ENCODE measurements at places on chromosomes 12 and 14.

DNA sequence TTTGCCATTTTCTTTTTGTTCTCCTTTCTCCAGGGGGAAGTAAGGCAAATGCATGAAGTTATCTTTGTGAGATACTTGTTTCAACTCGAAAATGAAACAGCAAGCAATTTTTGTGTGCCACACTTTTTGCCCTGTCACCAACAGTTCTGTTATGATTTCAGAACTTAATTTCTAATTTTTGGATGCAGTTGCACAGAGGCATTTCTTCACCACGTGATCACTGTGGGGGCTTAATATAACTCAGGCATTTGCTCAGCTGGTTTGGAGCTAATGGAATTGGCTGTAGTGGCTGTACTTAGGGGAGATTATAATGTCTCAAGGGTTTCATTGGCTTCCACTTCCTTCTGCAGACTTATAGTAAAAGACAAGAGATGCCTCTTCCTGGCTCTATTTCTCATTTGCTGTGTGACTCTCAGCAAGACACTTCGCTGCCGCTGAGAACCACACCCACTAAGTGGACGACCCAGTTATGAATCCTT is 452.4 kb downstream of the RAD51B start:
- DNase-seq: peak; percentile 32

- no peak for DNase-seq
These were observed 79.2 kb downstream of the ATXN2 start for GRCh38 chr12:111519937-111520336.

DNA sequence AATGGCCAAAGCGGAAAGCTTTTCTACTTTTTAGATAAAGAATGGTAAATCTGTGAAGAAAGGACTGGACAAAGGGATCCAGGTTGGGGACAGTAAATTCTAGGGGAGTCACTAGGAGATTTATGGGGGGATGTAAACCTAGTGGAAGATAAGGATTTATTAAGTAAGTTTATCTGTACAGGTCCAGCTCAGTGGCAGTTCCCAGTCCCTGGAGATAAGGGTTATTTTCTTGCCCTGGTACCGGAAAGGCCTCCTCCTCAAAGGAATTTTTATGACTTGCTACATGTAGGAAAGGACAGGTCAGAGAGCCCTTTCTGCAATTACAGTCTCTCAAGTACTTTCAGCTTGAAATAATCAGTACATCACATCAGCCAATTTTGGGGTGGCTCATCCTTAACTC is 72.6 kb upstream of the BICD1 start:
- DNase-seq: no peak

DNA sequence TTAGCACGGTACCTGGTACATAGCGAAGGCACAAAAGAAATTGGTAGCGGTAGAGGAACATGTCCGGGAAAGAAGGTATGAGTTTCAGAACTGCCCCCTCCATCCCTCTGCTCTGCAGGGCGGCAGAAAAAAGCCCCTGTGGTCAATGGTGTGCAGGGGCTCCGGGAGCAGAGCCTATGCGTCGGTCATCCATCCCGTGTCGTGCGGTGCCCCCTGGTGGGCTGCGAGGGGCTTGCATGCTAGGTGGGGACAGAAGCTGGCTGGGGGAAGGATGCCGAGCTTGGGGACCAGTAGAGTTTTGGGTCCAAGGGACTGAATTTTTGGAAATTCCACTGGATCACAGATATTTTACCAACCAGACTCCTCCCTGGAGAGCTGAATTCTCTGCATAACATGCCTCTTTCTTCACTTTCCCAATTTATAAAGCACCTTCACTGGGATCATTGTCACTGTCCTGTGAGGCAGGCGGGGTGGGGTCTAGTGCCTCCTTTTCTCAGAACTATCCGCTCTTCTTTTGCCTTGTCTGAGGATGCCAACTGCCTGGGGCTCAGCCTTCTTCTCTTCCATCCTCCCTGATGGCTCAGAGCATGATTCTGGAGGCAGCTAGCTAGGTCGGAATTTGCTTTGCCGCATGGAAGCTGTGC is 148.7 kb downstream of the SMOC1 start:
- DNase-seq: peak; percentile 59

DNA sequence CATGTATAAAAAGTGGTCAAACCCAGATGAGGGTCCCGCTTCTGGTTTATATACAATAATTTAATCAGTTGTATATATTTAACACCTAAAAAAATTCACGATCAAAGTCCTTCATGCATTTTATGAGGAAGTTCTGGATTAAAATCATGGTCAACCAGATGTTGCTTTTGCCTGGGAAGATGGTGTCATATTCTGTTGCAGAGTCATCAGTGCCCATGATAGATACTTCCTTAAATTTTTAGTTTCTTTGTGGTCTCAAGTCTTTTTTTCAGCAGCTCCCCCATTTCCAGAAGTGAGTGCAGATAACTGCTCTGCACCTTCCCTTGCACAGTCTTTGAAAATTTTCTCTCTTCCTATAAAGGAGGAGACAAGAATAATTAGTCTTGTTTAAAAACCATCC is 16.1 kb downstream of the ERP29 start:
- no peak for DNase-seq

DNA sequence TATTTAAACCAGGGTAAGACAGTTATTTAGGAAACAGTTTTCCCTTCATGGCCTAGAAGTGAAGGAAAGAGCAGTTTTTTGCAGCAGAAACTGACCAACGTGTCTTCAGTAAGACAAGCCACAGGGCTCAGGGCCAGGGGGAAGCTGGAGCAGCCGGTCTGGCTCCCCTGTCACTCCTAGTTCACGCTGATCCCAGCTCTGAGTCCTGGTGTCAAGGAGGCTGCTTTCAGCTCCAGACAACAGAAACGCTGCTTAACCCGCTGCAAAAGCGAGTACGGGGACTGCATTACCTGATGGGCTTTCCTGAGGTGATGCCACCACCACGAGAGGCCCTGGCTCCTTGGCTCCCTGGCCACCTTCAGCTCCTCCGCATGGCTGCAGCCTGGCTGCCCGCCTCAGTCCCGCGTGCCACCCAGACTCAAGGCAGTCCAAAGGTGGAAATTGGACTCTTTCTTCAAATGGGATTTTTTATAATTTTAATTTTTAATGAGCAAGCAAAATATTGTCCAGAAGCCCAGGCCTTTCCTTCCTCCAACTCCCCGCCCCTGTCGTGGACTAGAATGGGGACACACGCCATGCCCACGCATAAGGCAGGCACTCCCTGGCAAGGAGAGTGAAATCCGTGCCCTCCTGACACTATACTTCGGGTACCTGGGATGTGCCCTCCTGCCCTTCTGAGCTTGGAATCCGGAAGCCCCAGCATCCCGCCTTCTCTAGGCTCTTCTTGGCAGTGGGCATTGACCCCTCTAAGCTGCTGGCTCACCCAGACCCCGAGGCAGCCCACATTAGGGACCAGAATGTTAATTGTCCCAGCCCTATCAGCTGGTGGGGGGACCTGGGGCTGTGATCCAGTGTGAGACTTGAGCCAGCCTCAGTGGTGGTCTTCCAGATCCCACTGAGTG is 85.0 kb downstream of the PAPOLA start:
- DNase-seq: no peak

DNA sequence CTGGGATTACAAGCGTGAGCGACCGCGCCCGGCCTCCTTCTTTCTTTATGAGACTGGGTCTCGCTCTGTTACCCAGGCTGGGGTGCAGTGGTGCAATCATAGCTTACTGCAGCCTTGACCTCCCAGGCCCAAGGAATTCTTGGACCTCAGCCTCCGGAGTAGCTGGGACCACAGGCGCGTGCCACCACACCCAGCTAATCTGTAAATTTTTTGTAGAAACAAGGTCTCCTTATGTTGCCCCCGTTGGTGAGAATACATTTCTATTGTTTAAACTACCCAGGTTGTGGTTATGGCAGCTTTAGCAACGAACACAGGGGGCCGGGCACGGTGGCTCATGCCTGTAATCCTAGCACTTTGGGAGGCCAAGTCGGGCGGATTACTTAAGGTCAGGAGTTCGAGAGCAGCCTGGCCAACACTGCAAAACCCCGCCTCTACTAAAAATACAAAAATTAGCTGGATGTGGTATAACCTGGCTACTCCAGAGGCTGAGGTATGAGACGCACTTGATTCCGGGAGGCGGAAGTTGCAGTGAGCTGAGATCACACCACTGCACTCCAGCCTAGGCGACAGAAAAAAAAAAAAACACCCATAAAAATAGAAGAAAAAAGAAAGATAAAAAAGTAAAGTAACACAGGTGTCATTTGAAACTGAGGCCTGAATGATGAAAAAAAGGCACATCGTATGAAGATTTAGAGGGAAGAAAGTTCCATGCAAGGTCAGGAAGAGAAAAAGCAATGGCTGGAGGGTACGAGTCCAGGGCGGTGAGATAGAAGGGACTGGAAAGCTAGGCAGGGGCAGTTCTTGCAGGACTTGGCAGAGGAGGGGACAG is 977 bp upstream of the TMEM120B start:
- DNase-seq: no peak

DNA sequence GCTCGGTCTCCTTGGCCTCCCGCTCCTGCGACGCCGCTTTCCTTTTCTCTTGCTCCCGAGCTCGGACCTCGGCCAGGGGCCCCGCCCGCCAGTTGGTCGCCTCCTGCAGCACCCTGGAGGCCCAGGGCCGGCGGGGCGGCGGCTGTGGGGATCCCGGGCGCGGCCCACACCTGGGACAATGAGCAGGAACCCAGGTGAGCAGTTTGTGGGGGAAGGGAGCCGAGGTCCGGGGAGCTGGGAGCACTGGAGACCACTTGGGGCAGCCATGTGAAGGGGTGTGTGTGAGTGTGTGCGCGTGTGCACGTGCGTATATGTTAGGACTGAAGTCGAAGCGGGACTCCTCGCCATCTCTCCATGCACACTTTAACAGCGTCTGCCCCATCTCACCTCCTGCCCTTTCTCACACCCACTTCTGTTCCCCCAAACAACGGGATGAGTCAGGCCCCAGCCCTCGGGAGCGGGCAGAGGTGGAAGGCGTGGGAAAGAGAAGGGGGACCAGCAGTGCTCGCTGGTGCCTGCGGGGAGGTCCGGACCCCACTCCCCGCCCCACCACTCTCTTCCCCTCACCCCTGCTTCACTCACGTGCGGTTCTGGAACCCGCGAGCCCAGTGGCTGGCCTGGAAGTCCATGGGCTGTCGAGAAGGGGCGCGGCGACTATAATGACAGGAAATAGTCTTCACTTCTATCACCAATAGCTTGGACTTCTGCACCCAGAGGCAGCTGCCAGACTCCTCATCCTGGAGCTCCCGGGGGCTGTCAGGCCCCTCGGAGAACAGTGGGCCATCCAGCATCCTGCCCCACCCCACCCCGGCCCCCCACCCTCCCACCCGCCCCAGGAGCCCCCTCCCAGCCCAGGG is 450 bp downstream of the DDN start:
- no peak for DNase-seq

- no peak for DNase-seq
These were observed at the start of gene PRR4 for GRCh38 chr12:10849425-10849878. Gene PRR4 (minus strand): TSS chr12:10849475. CDS start chr12:10849437, 38 bp downstream.

- no peak for DNase-seq
These were observed 4.3 kb downstream of the IRF2BPL start for GRCh38 chr14:77024171-77024691.
